ENCODE measurements at places on chromosomes 11 and 22.
A peak's percentile ranks its signal among the peaks of the same experiment; 100 is the strongest.

DNA sequence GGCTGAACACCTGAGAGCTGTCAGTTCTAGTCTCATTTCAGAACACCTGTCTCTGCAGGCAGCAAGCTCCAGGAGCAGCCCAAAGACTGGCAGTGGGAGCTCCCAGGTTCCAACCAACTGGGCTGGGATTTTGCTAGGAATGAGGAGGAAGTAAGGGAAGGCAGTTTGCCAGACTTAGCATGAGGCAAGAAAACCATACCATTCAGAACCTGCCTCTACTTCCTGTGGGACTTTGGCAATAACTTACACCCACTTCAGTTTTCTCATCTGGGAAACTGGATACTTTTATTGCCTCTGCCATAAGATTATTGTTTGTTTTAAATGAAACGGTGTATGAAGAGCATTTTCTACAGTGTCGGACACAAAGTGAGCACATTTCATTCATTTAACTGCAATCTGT is 363.7 kb upstream of the ISX start:
- no peak for DNase-seq

GRCh38 chr11:77325159-77325558 is 23.7 kb upstream of the GDPD4 start:
- no peak for DNase-seq

DNA sequence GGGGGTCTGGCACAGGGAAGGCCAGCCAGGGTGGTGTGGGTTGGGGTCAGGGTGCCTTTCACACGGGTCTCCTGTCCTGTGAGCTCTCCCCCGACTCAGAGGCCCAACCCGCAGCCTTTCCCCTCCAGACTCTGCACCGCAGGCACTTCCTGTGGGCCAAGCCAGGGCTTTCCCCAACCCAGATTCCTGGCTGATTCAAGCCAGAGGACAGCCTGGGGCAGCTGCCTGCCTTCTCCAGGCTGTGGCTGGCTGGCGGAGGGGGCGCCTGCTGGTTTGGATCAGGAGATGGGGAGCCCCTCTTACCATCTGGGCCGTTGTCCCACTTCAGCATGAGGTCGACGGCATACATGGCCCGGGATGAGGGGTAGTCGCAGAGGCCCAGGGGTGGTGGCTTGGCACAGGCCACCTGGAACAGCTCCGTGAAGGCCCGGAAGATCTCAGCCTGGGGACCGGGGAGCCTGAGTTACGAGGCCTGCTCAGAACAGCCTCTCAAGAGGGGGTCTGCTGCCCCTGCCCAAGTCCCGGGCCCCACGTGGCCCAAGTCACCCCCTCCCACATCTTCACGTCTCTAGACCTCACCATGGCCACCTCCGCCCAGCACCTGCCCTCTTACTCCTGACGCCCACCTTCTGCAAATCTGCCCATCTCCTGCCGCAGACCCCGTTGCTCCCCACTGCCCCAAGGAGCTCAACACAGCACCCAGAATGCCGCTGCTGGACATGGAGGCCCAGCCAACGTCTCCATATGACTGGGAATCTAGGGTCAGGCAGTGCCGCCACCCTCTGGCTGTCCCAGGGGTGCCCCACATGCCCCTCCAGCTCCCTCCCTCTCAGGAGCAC is 17.3 kb downstream of the TSPO start:
- peak; percentile 72 for DNase-seq

DNA sequence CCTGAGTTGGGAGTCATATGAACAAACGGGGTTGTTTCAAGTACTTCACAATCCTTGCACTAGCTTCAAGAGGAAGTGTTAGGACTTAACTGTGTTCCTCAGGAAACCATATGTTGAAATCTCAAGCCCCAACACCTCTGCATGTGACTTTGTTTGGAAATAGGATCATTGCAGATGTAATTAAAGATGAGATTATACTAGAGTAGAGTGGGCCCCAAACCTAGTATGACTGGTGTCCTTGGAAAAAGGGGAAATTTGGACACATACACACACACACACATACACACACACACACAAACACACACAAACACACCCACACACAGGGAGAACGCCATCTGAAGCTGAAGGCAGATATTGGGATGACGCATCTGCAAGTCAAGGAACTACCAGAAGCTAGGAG is 6.4 kb upstream of the CEP295 start:
- DNase-seq, result no peak

DNA sequence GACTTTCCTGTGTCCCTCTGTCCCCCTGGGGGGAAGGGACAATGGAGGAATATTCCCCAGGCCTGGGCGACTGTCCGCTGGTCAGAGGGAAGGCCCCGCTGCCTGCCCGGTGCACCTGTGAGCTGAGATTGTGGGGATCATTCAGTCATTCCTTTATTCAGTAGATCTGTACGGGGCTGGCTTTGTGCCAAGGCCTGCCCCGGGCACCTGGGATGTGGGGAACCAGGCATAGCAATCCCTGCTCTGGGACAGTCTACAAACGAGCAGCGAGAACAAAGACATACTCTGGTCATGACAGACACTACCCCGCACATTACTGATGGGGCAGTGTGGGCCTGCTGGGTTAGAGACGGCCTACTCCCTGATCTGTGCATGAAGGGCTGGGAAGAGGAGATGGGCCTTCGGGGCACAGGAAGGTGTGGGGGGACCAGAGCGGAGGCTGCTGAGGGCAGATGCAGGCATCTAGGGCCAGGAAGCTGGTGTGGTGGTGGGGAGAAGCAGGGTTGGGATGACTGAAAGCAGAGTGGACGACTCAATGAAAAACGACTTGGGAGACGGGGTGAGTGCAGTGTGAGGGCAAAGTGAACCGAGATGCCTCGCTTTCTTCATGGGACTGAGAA is 1.8 kb upstream of the MYO7A start:
- DNase-seq, result no peak

DNA sequence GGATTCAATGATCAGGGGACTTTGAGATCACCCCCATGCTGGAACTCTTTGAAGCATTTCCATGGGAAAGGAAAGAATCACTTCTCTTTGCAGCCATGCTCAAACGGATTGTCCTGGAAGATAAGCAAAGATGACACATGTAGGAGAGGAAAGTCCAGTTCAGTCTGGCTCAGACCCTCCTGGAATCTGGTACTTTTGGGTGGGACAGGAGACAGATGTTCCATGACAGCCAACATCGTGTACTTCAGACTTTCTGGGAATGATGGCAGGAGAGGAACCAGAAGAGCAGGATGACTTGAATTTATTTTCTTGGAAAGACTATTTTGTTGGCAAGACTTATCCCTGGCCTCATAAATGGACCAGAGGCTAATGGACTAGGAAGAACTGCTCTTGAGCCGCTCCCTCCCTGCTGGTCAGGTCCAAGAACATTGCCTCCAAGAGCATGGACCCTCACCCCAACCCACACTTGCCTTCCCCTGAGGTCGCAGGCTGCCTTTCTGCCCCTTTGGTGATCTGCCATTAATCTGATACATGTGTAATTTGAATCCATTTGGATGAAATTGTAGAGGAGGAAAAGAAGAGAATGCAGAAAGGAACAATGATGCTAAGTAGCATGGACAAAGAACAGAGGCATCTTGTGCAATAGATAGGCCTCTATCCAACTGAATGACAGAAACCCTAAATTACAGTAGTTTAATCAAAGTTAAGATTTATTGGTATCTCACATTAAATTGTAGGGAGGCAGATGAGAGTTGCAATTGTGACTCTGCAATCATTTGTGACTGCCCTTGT is 201.0 kb downstream of the SNX19 start:
- no peak for DNase-seq

GRCh38 chr11:14645015-14645912 is 1.7 kb downstream of the PDE3B start:
- peak; percentile 12 for DNase-seq

- DNase-seq, result no peak
These were observed 117.0 kb upstream of the BLID start for GRCh38 chr11:122232985-122233384.

DNA sequence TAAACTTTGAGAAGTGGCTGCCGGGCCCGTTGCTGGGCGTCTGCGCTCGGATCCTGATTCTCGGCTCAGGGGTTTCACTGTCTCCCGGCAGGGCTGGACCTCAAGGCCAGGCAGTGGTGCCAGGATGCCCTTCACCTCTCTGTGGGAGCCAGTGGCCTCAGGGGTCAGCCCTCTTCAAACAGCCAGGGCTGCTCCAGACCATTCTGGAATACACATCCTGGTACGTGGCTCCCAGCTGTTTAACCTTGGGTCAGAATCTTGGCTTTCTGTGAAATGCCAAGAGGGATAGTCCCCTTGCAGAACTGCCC is 70.5 kb downstream of the MPPED1 start:
- DNase-seq, result no peak

DNA sequence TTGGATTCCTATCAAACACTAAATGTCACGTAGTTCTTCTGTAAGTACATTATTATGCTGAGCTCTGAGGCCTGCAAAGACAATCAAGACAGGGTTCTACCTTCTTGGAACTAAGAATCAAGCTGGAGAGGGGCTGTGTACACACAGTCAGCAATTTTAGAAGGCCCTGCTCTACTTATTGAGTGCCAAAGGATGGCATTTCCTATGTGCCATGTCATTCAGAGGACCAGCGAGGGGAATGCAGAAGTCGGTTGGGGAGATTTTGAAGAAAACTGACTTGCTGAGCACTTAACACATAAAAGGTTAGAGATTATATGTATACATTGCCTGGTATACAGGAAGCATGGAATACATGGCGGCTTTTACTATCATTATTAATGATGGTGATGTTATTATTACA is 5.3 kb downstream of the SLC37A2 start:
- DNase-seq, result no peak

Measured in fibroblast of skin of back (primary cell).